Activated CD4-positive, alpha-beta memory T cell treated with anti-CD3 and anti-CD28 coated beads, Interleukin-2, amount 10 ng/mL, durations not matched to agents 7 days and 5 days (primary cell): ENCODE measurements at places on chromosomes 2 and 18. TPM values are rescaled to one million over a fixed set of nuclear protein-coding genes. Genes with fewer than 3 reads are reported as not detected.

The CFAP65 gene
- total RNA-seq, result not detected

The PCARE gene
- total RNA-seq, result not detected

The SLC20A1 gene
- total RNA-seq, result 158 TPM

The AQP12B gene
- not detected for total RNA-seq

The PLGLB1 gene
- total RNA-seq, result 2.8 TPM

The CD207 gene
- total RNA-seq, result not detected

The SLC9A4 gene
- 0.10 TPM for total RNA-seq

The EVA1A gene
- total RNA-seq, result not detected

The PHOSPHO2 gene
- 3.4 TPM for total RNA-seq

The ADD2 gene
- total RNA-seq, result 1.3 TPM
